Stimulated activated CD4-positive, alpha-beta T cell treated with anti-CD3 and anti-CD28 coated beads, Interleukin-12 subunit alpha, Interleukin-12 subunit beta, amount 100 ng/mL, for 4 hours (primary cell): ENCODE measurements at places on chromosomes 12 and 14.
A peak's percentile ranks its signal among the peaks of the same experiment; 100 is the strongest.

DNA sequence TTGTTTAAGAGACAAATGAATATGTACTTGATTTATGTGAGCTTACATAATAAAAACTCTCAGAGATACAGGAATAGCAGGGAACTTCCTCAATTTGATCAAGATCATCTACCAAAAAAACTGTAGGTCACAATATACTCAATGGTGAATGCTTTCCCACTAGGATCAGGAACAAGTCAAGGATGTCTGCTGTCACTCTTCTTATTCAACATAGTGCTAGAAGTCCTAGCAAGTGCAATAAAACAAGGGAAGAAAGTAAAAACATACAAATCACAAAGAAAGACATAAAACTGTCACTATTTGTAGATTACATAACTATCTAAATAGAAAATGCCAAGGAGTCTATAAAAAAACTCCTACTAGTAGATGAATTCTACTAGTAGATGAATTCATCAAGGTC lies 41.9 kb upstream of the PAWR start:
- no peak for DNase-seq

DNA sequence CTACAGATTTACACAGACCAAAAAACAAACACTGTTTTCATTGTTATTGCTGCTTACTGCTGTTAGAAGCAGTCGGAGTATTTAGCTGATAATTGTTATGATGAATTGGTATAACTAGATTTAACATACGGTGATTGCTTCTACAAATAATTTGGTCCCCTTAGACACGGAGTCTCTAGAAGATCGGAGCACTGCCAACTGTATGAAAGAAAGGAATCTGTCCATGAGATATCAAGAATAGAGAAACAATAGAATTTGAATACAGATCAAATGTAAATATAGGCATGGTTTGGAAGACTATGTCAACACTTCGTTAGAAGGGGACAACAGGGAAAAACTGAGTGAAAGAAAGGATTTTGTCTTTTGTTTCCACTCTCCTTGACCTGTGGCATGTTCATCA lies 110.9 kb downstream of the PPP2R5E start:
- no peak for DNase-seq

DNA sequence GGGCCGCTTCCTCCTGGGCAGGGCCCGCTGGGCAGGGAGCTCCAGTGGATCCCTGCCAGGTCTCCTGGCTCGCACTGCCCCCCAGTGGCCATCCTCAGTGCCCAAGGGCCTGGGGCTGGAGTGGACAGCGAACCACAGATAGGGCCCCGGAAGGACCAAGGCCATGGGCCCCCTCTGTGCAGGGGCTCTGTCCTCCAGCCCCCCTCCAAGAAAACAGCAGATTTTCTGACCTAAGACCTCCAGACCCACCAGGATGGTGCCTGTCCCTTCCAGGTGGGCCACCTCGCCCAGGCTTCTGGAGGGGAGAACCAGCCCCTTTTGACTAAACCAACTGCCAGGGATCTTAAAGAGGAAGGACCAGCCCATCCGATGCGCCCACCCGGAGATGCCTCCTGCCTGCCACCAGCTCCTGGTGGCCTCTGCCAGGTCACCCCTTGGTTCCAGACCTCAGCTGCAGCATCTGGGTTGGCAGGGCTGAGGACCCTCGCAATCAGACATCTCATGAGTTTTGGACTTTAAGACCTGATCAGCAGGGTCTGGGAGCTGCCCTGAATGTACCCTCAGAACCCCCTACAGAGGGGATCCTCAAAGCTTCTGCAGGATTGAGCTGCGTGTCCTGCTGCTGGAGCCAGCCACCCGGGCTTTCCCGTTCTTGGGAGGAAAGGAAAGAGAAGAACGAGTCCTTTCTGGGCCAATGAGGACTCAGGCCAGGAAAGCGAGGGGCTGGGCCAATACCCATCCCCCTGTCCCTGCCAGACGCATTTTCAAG lies 325.8 kb upstream of the DIO3 start:
- peak; percentile 6 for DNase-seq

DNA sequence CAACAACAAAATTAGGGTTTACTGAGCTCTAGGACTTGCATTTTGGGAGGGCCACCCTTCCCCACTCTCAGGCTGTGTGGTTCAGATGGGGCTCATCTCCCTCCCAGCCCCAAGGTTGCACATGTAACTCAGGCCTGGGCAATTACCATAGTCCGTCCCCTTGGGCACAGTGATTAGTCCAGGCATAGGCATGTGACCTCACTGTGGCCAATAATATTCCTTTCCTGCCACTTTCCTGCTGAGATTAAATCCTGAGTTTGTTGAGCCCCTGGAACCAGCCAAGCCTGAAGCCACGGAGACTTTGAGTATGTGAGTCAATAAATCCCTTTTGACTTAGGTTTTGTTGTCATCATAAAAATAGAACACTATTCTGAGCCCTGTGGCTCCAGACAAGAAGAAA lies 113.0 kb downstream of the AACS start:
- no peak for DNase-seq

GRCh38 chr12:61009192-61009591 lies 1251.0 kb upstream of the USP15 start:
- DNase-seq = no peak
